Fibroblast of skin of left quadriceps (primary cell): ENCODE measurements at places on chromosomes 5 and 9.

- DNase-seq: no peak
These were observed 4.8 kb upstream of the ZNF366 start for GRCh38 chr5:72511774-72512592.

- no peak for DNase-seq
These were observed 89.6 kb downstream of the RAPGEF1 start for GRCh38 chr9:131650254-131650653.

- no peak for DNase-seq
These were observed 167.0 kb downstream of the RGS3 start for GRCh38 chr9:113630386-113631136.

GRCh38 chr5:76325876-76326491 is 77.1 kb upstream of the IQGAP2 start:
- no peak for DNase-seq

- DNase-seq: no peak
These were observed 45.0 kb downstream of the GOLPH3 start for GRCh38 chr5:32129074-32129598.

- DNase-seq: no peak
These were observed 36.9 kb upstream of the GLRA1 start for GRCh38 chr5:151961557-151961956.

DNA sequence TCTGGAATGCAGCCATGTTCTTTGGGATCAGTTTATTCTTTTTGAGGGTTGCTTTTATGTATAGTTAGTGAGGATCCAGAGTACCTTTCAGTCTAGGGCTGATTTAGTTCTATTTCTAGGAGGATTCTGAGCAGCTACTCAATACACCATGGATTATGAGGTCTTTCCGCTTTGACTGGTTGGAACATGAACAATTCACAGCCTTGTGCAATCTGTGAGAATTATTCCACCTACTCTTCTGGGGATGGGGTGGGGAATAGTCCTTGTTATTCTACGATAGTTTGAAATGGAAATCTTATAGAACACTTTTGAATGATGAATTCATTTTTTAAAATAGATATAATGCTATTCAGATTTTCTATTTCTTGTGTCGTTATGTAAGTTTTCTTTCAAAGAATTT is 212.3 kb upstream of the ARRDC3 start:
- no peak for DNase-seq

GRCh38 chr5:177378884-177379883 is 5.0 kb upstream of the SLC34A1 start:
- peak; percentile 58 for DNase-seq

GRCh38 chr5:156396063-156396829 is 69.3 kb downstream of the SGCD start:
- DNase-seq: peak; percentile 88

DNA sequence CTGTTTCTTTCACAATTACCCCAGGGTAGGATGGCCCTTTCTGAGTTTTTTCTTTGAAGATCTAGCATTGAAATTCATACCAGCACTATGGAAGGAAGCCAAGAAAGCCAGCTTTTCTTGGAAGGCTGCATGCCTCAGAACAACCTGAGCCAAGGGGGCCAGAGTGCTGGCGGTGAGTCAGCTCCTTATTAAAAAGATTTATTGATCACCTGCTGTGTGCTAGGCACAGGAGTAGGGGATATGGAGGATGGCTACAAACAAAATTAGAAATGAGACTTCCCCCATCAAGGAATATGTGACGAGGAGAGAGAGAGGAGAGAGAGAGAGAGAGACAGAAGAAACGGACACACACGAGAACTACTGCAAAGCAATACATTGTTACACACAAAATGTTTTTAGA is 184.6 kb upstream of the PUM3 start:
- DNase-seq: peak; percentile 26

- DNase-seq: no peak
These were observed 21.3 kb upstream of the PTPN3 start for GRCh38 chr9:109519366-109519765.

DNA sequence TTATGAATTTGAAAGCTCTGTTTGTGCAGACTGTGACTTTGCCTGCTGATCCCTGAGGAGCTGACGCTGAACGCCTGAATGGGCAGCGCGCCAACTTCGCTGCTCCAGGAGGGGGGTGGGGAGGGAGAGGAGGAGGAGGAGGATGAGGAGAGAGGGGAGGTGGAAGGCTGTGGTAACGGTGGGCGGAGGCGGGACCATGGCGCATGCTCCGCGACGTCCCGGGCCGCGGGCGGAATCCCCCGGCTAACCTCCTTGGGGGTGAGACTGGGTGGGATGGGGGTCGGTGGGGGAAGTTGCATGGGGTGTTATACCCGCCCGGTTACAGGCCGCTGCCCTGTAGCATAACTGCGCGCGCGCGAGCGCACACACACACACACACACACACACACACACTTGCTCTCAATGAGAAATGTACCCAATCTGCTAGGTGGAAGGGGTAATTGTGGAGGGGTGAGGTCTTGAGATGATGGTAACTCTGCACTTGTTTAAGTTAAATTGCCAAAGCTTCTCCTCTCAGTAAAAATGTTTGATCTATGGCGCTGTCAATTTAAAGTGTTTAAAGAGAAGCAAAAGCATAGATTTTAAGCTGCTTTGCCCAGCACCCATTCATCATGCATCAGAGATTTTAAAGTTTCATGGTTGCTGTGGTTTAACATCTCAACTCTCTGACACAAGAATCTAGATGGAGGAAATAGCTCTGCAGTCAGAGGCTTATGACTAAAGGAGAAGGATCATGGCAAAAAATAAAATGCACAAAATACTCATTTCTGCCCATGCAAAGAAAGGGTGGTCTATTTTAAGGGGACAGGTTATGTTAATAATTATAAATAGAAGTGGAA is 76.6 kb upstream of the TBCA start:
- peak; percentile 50 for DNase-seq

DNA sequence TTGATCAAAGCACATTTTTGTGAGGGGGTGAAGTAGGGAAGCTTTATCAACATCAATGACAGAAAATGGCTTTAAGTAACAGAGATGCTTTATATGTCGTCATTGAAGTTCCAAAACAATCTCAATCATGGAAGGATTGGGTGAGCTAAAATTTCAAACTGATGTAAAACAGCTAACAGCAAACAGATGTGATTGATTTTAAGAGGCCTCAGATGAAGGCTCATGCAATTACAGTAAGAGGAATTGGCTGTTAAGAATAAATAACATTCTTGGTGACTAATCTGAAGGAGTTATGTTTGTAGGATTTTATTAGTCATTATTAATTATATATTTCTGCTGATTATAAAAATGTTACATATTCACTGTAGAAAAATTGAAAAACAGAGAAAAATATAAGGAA is 63.5 kb upstream of the PUM3 start:
- DNase-seq: peak; percentile 49

DNA sequence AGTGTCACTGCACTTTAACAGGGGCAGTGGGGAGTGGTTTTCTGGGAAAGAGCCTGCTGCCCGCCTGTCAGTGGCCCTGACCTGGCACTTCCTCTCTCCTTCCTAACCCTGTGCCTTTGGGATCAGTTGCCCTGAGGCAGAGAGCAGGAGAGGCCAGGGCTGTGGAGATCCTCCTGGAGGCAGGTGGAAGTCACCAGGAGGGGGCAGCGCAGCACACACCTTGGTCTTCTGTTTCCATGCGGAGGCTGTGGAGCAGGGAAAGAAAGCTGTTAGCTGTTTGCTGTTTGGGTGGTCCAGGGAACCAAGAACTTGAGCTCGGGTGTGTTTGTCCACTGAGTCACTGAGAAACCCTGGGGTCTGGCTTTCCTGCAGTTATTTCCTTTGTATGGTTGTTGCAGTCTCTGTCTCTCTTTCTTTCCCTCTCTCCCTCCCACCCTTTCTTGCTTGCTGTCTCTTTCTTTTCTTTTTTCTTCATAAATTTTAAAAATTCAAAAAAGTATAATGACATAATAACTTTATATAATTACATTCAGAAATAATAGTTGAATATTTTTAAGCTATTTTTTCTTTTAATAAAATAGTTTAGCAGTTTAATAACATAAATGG is 28.1 kb downstream of the NTRK2 start:
- peak; percentile 52 for DNase-seq

- DNase-seq: no peak
These were observed 21.0 kb upstream of the PTPRD start for GRCh38 chr9:10633785-10634184.

DNA sequence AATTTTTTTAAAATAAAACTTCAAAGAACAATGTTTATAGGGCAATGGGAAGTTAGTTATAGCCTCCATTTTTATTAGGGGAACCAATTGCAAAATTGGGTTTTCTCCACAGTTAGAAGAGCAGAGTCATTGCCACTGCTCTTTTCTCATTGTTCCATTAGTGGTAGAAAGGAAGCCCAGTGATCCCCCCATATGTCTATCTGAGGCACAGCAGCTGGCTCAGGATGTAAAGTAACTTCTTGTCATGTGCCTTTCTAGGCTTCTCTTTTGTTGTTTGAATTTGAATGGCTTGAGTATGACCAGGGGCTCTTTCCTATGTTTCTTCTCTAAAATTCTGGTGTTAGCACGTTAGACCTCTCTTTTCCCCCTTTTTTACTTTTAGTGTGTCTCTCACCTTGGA is 61.2 kb downstream of the UBAP1 start:
- DNase-seq: no peak

DNA sequence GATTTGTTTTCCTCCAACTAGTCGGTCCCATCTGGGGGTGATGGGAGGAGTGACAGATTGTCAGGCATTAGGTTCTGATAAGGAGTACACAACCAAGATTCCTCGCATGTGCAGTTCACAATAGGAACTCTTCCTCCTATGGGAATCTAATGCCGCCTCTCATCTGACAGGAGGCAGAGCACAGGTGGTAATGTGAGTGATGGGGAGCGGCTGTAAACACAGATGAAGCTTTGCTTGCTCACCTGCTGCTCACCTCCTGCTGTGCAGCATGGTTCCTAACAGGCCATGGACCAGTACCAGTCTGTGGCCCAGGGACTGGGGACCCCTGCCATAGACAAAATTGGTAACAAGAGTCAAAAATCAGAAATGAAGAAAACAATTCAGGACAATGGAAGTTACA is 173.3 kb upstream of the HMHB1 start:
- no peak for DNase-seq

- DNase-seq: no peak
These were observed 120.3 kb downstream of the CDC42SE2 start for GRCh38 chr5:131384173-131384572.

GRCh38 chr5:156892223-156892622 is 42.1 kb downstream of the PPP1R2B start:
- DNase-seq: no peak

GRCh38 chr9:31606678-31607077 is 777.8 kb upstream of the ACO1 start:
- no peak for DNase-seq

GRCh38 chr9:114228016-114228808 is 72.9 kb downstream of the COL27A1 start:
- no peak for DNase-seq

DNA sequence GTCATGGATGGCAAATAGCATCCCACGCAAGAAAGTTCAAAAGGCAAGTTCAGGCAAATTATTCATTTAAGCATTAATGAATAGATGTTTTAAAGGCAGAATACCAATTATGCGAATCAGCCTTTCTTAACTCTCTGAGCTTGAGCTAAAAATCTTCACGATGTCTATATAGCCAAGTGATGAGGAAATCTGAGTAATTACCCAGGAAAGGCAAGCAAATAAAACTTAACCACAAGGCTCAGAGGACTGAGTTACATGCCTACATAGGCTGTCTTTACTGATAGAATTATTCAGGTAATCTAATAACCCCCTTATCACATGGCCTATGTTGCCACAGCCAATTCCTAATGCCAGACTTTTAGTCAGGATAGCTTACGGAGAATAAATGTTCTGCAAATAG is 120.8 kb upstream of the MTAP start:
- DNase-seq: peak; percentile 92

- DNase-seq: no peak
These were observed 197.0 kb downstream of the DRD1 start for GRCh38 chr5:175246889-175247520.

DNA sequence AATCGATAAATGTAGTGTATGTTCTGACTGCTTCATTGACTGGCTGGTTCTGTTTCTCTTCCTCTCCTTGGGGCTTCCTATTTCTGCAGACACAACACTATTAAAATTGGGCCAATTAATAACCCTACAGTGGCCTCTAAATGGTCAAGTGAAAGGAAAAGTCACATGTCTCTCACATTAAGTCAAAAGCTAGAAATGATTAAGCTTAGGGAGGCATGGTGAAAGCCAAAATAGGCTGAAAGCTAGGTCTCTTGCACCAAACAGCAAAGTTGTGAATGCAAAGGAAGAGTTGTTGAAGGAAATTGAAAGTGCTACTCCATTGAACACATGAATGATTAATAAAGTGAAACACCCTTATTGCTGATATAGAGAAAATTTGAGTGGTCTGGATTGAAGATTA is 58.2 kb downstream of the CCNH start:
- no peak for DNase-seq
